ENCODE measurements at places on chromosomes 1 and 21. TPM values are rescaled to one million over a fixed set of nuclear protein-coding genes. Genes with fewer than 3 reads are reported as not detected.

DNA sequence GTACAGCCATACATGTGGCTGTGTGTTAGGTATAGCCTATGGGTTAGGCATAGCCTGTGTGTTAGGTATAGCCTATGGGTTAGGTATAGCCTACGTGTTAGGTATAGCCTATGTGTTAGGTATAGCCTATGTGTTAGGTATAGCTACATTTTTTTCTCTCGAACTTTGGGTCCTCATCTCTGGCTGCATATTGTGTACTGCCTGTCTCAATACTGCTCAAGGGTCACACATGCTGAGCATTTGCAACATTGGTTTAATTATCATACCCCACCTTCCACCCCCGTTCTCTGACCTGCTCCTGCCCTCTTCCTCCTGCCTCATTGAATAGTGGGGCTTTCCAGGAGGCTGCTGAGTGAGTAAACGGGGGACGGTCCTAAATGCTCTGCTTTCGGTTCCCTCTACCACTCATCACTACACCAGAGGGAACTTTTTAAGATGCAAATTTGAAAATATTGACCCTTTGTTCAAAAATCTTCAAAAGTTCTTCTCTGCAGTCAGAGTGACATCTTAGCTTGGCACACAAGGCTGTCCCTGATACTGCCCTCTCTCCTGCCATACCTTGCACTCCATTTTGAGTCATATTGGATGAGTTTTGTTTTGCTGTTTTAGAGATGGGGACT is 17.8 kb downstream of the OR2B11 start:
- DNase-seq: no peak

Gene ATAD3C
- polyA plus RNA-seq: 0.85 TPM

Gene GPR61
- not detected for polyA plus RNA-seq

Gene TNFRSF14
- polyA plus RNA-seq: 302 TPM

GRCh38 chr1:90724926-90725656 is 8.0 kb upstream of the BARHL2 start:
- DNase-seq: no peak

DNA sequence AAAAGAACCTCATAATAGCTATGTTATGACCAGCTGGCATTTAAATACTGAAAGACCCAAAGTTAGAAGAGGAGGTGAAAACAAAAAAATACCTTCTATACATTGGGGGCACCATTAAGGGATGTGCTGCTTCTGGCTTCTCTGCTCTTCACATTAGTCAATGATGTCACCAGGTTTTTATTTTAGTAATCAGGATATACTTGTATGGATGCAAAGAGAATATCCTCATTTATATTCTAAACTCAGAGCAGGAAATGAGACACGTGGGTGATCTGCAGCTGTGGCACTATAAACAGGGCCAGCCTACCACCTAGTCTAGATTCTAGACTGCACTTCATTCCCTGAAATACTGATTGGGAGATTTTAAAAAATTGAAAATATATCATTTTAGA is 51.2 kb downstream of the WLS start:
- no peak for DNase-seq

- no peak for DNase-seq
Measured at GRCh38 chr1:109635862-109636200, 16.2 kb downstream of the AMPD2 start.

Gene FCRLB
- polyA plus RNA-seq: 4.3 TPM

DNA sequence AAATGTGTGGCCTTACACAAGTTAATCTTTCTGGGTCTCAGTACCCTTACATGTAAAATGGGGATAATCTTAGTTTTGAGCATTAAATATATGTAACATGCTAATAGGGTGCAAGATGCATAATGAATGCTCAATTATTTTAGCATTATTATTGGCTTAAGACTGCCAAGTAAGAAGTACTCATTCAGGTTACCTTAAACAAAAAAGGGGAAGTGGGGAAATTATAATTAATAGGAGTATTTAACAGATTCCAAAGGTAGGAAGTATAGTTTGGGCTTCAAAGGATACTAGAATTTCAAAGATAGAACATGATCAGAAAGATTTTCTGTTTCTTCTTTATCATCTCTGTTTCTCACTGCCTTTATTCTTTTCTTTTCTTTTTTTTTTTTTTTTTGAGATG is 5.8 kb upstream of the CFAP126 start:
- DNase-seq: no peak

DNA sequence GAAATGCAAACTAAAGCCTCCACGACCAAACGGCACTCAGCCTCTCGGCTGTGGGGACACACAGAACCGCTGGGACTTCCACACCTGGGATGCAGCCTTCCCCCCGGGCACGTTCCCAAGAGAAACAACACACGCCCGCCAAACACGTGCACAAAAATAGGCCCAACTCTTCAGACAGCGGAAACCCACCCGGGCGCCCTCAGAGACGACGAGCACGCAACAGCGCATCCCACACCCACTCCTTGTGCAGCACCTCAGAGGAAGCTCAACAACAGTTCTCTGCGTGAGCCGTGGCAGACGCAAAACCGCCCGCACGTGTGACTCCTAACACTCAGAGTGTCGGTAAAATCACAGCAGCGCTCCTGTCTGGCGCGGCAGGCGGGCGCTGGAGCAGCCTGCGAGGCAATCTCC is 5.3 kb downstream of the C1orf159 start:
- DNase-seq: peak; percentile 54

DNA sequence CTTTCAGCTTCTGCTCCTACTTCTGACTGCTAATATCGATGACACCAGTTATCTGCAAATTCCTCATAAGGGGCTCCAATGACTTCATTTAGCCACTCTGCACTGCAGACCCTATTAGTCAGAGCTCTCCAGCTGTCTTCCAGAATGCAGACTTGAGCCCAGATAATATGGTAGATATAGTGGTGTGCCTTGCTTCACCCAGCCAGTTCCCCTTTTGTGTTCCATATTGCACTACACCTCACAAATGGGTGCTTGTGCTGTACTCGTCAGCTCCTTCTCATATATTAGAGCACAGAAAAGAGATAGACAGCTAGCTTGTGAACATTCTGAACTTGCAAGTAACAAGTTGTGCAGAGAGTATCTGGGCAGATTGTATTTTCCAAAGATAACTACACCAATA is 23.7 kb upstream of the COG2 start:
- DNase-seq: no peak

DNA sequence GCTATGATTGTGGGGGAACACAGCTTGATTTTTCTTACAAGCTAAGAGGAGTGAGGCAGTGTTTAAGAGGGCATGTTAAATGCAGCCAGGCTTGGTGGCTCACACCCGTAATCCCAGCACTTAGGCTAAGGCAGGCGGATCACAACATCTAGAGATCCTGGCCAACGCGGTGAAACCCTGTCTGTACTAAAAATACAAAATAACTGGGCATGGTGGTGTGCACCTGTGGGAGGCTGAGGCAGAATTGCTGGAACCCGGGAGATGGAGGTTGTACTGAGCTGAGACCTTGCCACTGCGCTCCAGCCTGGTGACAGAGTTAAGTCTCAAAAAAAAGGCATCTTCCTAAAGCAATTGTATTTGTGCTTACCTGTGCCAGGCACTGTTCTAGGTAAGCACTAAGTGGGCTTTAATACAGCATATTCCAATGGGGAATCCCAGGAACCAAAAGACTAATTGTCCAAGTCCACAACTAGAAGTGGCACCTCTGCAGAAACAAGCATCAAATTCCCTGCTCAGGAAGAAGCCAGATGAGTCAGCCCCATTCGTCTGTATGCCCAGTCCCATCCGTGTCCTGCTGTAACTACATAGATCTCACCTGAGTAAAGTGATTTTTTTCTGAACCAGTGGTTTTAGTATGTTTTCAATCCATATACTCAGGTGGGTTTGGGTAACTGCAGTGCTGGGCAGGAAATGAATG is 4.6 kb downstream of the RCC1 start:
- DNase-seq: no peak

GRCh38 chr1:200107004-200107470 is 79.5 kb downstream of the NR5A2 start:
- DNase-seq: no peak

DNA sequence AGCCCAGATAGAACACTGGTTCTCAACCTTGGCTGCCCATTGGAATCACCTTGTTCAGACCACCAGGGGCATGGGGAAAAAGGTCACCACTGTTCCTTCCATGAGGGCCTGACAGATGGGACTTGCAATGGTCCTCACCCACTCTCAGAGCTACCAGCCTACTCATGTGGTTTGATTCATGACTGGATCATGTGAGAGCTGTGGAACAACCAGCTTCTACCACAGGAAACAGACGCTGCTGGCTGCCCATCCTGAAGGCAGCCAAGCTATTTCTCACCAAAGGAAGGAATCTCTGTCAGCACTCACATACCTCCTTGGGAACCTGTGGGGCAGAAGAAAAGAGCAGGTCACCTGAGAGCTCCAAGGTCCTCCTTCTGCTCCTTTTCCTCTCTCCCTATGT is 53.6 kb downstream of the CAPN8 start:
- DNase-seq: no peak

GRCh38 chr1:201639391-201639790 is 100.5 kb downstream of the NAV1 start:
- DNase-seq: no peak

Gene ANGPTL7
- polyA plus RNA-seq: 1.7 TPM

Gene SLC19A1
- polyA plus RNA-seq: 13.3 TPM

Gene CHIT1
- polyA plus RNA-seq: 2.2 TPM

DNA sequence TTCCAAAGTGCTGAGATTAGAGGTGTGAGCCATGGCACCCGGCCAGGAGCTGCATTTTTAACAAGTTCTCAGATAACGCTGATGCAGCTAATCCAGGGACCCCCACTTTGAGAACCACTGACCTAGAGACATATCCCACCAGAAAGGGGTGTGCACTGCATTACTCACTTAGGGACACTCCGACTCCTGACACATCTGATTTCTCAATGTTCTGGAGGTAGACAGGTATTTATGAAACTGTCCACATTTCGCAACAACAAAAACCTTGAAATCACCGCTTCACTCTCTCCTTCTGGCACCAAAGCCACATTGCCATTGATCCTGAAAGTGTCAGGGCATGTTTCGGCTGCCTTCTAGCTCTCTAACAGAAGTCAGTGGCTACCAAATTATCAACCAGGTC is 23.2 kb upstream of the CAMTA1 start:
- DNase-seq: no peak

DNA sequence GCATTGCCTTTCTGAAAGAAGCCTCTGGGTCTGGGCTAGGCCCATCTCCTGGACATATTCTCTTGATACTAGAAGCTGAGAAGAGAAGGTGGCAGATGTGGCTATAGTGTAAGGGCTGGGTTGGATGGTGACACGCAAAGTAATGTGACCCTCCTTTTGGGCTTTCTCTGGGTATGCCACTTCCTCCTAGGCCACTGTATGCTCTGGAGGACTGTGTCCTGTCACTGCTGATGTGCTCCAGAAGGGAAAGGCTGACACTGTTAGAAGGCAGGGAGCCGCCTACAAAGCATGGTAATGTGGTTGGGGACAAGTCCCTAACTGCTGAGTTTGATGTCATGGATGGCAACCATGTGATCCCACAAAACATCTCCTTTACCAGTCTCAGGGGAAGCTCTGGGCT is 112.1 kb downstream of the BCAR3 start:
- DNase-seq: no peak

- DNase-seq: peak; percentile 54
Measured at GRCh38 chr1:7684861-7685635, 86.0 kb upstream of the VAMP3 start.

Measured in spleen (tissue), 13 donors.